Thoracic aorta (tissue), 2 donors: ENCODE measurements at places on chromosomes 13 and 19. TPM values are rescaled to one million over a fixed set of nuclear protein-coding genes. Genes with fewer than 3 reads are reported as not detected.

- H3K4me3 ChIP-seq: no peak overlapping the region
- H3K27ac ChIP-seq: no peak overlapping the region
- no peaks in the 10 kb centered on the region for H3K4me1 ChIP-seq
- H3K36me3 ChIP-seq: no peaks in the 10 kb centered on the region
- no peak for DNase-seq
These were observed 305.1 kb downstream of the ITGBL1 start for GRCh38 chr13:101757446-101758039.

The ZNF610 gene
- 1.1 TPM for total RNA-seq

The FFAR1 gene
- not detected for total RNA-seq

DNA sequence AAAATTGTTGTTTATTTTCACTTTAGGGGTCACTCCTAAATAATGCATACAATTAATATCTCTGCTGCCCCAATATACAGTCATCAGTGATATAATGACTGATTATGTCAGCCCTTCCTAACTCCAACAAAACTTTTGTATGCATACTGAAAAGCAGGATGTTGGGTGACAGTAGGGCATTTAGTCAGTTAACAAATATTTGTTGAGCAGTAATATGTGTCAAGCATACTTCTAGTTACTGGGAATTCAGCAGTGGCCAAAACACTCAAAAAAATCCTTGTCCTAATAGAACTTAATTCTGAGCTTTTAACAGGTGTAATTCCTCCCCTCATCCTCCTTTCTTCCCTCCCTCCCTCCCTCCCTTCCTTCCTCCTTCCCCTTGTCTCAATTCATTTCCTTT lies 560.7 kb upstream of the KLHL1 start:
- no peaks in the 10 kb centered on the region for H3K27me3 ChIP-seq
- no peaks in the 10 kb centered on the region for H3K36me3 ChIP-seq
- DNase-seq: no peak
- no peak overlapping the region for H3K4me3 ChIP-seq
- no peak overlapping the region for H3K27ac ChIP-seq
- H3K4me1 ChIP-seq: no peaks in the 10 kb centered on the region

DNA sequence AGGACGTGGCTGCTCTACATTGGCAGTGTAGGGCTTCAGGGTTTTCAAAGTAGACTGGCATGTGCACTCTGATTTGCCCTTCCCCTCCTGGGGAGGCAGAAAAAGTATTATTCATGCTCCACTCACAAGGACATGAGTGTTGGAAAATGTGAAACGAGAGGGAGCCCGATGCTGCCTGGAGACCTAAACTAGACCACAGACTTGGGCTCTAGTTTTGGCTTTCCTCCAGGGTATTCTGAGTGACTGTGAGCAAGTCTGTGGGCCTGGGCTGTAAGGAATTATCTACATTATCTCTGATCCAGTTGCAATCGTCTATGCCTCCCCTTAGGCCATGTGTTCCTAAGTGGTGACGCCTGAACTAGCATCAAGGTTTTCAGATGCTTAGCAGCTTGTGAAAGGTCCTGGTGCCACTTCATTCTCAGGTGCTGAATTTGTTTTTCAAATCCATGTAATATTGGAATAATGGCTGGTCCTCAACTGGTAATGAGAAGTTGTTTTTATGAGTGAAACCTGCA lies 55.0 kb downstream of the MRPL57 start:
- H3K27me3 ChIP-seq: no peaks in the 10 kb centered on the region
- H3K27ac ChIP-seq: no peak overlapping the region
- no peak for DNase-seq
- no peaks in the 10 kb centered on the region for H3K36me3 ChIP-seq
- no peaks in the 10 kb centered on the region for H3K4me1 ChIP-seq

- no peaks in the 10 kb centered on the region for H3K36me3 ChIP-seq
- H3K4me1 ChIP-seq: no peaks in the 10 kb centered on the region
- no peak overlapping the region for H3K27ac ChIP-seq
- H3K4me3 ChIP-seq: no peak overlapping the region
- no peak for DNase-seq
- no peaks in the 10 kb centered on the region for H3K27me3 ChIP-seq
These were observed 20.7 kb downstream of the MIPEP start for GRCh38 chr13:23868521-23868920.

The ZNF417 gene
- total RNA-seq: 17.6 TPM
